Hematopoietic multipotent progenitor cell treated with erythropoietin and hydrocortisone succinate and interleukin-3 and kit ligand, for 17 days (in vitro differentiated cells): ENCODE measurements at places on chromosomes 5 and 9.

GRCh38 chr5:25568989-25569625, 924.3 kb upstream of the CDH10 start:
- DNase-seq: no peak

DNA sequence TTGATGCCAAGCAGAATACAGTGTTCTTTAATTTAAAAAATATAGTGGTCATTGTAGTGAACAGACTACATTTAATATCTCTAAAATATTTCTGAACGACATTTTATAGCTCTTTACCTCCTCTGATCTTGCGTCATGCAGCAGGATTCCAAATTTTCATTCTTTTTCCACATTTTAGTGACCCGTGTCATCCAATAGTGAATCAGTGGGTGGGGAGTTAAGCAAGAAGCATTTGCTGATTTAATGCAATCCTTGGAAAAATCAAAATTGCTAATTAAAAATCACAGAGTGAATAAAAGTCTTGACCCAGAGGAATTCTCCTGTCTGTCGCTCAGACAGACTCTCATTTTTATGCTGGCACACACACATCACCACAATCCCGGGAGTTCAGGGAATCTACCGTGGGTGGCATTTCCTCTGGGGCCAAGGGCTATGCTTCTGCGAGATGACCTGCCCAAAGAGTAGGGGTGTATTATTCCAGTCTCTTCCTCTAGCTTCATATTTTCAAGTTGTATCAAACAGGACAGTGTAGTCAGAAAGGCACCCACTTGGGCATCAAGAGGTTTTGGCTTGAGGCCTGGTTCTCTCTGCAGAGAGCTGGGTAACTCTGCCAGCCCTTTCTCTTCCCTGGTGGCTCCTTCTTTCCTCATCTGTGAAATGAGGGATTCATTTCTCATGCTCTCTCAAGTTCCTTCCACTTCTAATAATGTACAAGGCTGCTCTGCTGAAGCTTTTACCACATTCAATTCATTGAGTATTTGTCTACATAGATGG, 24.8 kb upstream of the OTP start:
- DNase-seq: no peak

GRCh38 chr5:8457187-8458037, 588.5 kb downstream of the MTRR start:
- peak; percentile 28 for DNase-seq

DNA sequence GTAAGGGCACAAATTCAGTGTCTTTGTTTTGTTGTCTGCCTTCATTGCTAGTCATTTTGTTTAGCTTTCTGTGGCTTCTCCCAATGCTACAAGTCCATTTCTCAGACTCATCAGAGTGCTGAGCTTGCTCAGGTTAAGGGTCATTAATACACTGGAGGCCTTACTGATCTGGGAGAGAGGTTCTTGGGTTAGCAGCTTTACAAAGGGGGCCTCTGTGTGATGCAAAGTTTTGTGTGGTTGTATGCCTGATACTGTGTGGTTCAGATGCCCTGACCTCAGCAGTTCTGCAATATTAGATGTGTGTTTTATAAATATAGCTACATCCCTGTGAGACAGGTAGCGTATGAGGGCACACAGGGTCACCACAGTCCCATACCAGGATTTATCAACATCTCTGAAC, 34.8 kb upstream of the SMARCA2 start:
- no peak for DNase-seq

GRCh38 chr9:121268598-121268850, 562 bp downstream of the GSN start:
- no peak for DNase-seq

DNA sequence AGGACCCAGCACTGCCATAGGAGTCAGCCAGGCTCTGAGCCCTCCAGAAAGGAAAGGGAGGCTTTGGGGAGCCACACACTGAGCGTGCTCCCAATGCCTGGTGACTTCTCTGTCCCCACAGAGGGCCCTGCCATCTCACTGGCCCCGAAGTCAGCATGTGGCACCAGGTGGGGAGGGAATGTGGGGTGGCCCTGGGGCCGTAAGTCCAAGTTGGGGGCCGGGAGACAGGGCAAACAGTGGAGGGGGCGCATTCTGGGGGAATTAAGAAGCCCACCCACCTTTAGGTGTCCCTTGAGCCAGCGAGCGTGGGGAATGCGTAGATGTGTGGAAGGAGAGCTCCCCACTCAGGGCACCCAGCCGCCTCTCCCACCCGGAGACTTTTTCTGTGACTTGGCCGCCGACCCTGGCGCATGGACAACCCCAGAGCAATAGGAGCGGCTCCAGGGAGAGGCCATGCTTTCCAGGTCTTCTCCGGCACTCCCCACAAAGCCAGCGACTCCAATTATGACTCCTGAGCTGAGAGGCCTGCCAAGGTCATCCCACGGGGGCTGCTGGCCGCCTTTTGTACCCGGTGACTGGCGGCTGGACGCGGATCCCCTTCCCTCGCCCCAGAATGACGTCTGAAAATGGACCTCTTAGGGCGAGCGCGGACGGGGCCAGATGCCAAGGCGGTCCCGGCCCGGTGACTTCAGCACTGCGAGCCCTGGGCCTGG, 9.8 kb downstream of the IRX1 start:
- no peak for DNase-seq

GRCh38 chr5:56737002-56737621, 78.2 kb upstream of the MAP3K1 start:
- DNase-seq: no peak

DNA sequence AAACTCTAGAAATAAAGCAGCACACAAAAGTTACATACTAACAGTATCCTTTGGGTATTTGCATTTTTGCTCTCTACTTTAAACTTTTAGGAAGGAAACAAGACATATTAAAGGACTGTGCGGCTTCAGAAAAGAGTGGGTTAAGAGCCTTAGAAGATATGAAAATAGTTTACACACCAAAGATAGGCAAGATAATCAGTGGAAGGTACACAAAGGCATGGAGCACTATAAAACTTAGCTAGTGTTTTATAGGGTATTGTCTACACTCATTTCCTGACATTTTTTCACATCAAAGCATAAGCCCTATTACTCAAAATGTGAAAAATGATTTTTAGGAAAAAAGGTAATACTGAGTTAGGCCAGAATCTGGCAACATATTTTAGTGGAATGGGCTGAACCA, 43.7 kb upstream of the APBA1 start:
- DNase-seq: no peak

DNA sequence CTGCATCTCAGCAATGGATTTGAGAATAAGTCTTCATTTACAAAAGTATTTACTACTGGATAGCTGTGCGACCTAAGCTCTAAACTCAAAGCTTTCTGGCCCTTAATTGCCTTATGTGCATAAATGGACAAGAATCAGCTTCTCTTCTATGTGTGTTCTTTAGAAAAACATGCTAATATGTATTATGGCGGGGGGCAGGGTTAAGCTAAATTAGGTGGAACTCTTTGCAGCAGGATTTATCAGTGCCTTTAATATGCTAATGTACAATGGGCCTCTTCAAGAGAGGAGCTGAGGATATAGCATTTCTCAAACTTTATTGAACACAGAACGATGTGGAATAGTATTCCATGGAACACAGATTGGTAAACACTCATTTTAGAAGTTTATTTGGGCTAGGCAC, 10.0 kb upstream of the NIPAL4 start:
- DNase-seq: no peak
